ENCODE measurements at places on chromosomes 1 and 21.

DNA sequence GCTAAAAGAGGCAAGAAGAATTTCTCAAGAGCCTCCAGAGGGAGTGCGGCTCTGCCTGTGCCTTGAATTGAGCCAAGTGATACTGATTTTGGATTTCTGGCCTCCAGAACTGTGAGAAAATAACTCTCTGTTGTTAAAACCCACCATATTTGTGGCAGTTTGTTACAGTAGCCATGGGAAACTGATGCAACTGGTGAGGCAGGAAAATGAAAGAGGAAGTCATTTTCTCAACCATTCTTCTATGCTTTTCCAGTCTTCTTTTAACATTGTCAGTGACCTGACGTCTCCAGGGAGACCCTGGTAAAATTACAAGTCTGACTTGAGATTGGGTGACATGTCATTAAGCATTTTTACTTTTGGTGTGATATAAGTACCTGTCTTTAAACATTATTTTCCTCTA is 5.8 kb downstream of the OR6P1 start:
- DNase-seq = peak; percentile 52

- DNase-seq = no peak
These were observed 13.9 kb downstream of the CELSR2 start for GRCh38 chr1:109263234-109263596.

GRCh38 chr21:22352088-22352487 is 1353.9 kb downstream of the NCAM2 start:
- no peak for DNase-seq

DNA sequence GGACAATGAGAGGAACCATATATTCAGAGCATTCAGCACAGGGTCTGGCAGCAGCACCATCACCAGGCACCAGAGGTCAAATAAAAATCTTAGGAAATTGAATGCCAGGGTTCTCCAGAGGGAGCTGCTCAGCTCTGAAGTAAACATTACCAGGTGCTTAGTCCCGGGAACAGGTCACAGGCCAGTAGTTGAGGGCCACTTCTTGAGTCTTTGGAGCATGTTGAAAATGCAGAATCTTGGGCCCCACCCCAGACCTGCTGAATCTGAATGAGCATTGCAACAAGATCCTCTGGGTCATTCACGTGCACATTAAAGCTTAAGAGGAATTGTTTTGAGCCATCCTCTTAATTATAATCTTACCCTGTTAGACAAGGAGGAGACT is 33.8 kb downstream of the PHC2 start:
- no peak for DNase-seq

DNA sequence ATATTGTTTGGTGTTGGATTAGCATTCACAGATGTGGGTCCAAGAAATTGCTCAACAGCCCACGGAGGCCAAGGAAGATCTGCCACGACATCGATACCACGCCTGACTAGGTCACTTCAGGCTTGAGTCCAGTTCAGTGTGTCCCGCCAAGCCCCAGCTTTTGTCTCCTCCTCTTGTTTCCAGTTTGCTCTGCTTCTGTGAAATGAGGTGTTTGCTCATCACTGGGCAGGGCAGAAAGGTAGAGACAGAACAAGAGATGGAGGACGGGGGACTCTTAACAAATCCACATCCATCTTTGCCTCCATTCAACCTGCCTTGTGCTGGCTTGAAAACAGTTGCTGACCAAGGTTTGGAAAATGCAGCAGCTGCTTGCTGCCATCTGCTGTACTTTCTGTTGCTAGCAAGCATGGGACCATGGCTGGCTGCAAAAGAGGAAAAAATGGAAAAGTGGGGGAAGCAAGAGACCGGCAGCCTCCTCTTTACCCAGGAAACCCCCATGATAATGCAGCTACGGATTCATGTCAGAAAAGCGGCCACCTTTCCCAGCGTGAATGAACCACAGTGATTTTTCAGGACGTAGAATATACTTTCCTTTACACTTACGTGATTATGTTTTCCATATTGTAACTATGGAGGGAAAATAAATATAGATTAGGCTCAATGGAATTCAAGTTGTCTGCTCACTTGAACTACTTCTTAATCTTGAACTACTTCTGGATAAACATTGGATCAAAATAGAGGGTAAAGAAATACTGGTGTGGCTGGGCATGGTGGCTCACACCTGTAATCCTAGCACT is 80.2 kb upstream of the GREM2 start:
- no peak for DNase-seq

GRCh38 chr1:215728169-215728568 is 161.1 kb downstream of the KCTD3 start:
- DNase-seq = no peak

GRCh38 chr1:203422116-203422515 is 53.5 kb upstream of the PRELP start:
- DNase-seq = no peak

GRCh38 chr1:170309389-170310013 is 163.7 kb downstream of the NTMT2 start:
- no peak for DNase-seq

DNA sequence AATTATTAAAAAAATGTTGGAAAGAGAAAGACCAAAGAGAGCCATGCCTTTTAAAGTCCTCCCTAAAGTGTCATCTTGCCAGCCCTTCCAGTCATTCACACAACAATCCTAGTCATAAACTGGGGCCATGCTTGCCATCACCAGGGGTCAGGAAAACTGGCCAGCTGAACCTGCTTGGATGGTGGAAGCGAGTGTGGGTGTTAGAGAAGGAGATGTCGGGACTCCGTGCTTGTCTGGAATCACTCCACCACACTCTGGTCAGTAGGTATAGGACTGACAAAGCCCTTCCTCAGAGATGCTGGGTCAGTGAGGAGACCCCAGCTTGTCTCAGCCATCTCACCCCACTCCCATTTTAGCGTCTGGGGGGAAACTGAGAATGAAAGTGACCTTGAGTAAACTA is 3.3 kb upstream of the HAPLN2 start:
- no peak for DNase-seq

DNA sequence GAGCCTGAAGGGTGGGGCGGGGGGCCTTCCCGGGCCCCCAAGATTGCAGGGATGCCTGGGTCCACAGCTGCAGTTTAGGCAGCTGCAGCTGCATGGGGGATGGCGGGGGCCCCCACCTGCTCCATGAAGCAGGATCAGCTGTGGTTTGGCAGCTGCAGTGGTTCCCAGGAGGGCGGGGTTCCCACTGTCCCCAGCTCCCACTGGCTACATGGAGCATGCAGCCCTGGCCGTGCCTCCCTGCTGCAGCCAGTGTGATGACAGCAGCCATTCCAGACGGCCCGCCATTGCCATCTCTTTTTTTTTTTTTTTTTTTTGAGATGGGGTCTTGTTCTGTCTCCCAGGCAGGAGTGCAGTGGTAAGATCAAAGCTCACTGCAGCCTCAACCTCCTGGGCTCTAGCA is 992 bp upstream of the C1QA start:
- no peak for DNase-seq
